ENCODE measurements at places on chromosomes 6 and 20. TPM values are rescaled to one million over a fixed set of nuclear protein-coding genes. Genes with fewer than 3 reads are reported as not detected.

DSE gene
- total RNA-seq = 31.3 TPM

DEFB124 gene
- total RNA-seq = not detected

MCCD1 gene
- not detected for total RNA-seq

ECT2L gene
- total RNA-seq = not detected

HAO1 gene
- not detected for total RNA-seq

GCNT2 gene
- 11.4 TPM for total RNA-seq

CYP21A2 gene
- 0.32 TPM for total RNA-seq

TPBG gene
- total RNA-seq = 9.0 TPM

BPIFB4 gene
- total RNA-seq = not detected

Data from endothelial cell of umbilical vein (primary cell).